ENCODE measurements at places on chromosomes 11 and 22.

- no peak for DNase-seq
These were observed 380.0 kb upstream of the CCDC90B start for GRCh38 chr11:83666149-83666548.

DNA sequence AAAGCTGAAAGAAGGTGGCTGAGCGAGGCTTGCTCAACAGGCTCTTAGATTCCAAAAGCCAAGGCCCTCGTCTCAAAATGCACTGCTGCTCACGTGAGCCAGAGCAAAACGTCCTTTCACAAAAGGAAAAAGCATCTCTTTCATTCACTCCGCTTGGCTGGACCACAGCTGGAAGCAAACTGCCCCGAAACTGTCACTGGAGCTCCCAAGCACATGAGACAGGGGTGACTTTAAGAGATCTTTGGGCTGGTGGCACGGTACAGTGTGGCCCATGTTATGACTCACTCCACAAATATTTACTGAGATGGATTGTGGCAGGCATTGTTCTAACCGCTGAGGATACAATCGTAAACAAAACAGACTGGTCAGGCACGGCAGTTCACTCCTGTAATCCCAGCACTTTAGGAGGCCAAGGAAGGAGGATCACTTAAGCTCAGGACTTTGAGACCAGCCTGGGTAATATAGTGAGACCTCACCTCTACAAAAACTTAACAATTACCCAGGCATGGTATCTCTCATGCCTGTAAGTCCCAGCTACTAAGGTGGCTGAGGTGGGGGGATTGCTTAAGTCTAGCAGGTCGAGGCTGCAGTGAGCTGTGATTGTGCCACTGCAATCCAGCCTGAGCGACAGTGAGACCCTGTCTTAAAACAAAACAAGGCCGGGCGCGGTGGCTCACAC is 3.6 kb downstream of the PLA2G6 start:
- no peak for DNase-seq

DNA sequence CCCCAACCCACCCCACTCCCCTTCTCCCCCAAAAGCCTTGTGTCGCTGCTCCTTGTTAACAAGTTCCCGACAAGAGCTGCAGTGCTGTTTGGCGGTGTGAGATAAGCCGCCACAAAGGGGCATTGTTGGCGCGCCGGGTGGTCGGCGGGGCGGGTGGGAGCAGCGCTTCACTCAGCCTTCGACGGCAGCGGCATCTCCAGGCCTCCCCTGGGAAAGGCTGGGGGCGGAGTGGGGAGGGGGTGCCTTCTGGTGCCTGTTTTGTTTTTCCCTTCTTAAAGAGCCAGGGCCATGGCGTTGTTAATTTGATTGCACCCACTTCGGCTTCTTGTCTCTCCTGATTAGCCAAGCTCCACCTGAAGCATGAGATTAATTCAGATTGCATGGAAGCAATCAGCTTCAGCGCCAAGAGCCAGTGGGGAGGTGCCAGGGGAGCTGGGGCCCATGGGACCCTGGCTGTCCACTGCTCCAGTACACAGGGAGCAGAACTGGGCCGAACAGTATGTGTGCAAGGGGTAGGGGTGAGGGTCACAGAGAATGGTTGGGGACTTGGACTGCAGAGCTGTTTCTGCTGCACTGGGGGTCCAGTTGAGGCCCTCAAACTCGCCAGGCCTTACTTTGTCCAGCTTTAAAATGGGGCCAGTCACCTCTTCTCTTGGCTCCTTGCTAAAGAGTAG is 165.1 kb downstream of the CEP164 start:
- no peak for DNase-seq

DNA sequence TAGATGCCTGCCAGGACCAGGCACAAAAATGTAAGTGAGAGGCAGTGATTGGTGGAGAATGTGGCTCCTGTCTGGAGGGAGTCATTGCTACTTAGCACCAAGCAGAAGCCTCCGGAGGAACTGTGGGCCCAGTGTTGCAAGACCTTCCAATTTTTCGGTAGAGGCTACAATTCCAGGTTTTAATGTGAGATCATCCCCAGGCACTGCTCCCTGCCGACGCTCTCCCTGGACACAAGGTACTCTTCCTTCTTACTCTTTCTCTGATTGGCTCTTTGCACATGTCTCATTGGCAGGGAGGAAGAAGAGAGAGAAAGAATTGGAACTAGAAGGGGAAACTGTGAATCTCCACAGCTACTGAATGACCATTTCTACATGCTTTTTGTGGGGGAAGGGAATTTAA is 53.7 kb upstream of the EP300 start:
- DNase-seq: no peak

DNA sequence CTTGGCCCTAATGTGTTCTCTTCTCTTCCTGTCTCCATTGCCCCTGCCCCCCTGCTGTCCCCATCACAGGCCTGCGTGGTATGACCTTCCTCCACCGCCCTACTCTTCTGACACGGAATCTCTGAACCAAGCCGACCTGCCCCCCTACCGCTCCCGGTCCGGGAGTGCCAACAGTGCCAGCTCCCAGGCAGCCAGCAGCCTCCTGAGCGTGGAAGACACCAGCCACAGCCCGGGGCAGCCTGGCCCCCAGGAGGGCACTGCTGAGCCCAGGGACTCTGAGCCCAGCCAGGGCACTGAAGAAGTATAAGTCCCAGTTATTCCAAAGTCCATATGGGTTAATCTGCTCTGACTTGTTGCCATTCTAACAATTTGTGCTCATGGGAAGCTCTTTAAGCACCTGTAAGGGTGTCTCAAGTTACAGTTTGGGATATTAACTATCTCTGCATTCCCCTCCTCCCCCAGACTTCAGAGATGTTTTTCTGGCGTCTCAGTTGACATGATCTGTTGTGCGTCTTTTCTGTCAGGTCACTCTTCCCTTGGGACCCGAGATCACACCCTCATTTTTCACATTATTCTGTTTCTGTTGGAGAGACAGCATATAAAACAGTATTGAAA is 60.0 kb downstream of the COMMD9 start:
- DNase-seq: no peak

DNA sequence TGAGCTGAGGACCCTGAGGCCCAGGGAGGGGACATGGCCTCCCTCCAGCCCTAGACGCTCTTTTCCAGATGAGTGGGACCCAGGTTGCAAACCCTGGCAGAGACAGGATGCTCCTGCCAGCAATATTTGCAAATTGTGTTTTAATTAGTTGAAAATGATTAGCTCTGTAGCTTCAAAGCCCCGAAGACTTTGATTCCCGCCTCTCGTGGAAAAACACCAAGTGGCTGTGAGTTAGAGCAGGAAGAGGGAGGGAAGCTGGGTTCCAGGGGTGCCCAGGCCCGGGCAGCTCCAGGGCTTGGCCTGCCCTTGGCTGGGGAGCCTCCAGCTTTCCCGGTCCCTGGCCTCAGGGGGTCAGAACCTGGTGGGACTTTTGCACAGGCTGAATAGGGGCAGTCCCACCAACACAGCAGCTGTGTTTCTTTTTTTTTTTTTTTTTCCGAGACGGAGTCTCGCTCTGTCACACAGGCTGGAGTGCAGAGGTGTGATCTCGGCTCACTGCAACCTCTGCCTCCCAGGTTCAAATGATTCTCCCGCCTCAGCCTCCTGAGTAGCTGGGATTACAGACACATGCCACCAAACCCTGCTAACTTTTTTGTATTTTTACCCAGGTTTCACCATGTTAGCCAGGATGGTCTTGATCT is 101.6 kb upstream of the RTL6 start:
- no peak for DNase-seq

DNA sequence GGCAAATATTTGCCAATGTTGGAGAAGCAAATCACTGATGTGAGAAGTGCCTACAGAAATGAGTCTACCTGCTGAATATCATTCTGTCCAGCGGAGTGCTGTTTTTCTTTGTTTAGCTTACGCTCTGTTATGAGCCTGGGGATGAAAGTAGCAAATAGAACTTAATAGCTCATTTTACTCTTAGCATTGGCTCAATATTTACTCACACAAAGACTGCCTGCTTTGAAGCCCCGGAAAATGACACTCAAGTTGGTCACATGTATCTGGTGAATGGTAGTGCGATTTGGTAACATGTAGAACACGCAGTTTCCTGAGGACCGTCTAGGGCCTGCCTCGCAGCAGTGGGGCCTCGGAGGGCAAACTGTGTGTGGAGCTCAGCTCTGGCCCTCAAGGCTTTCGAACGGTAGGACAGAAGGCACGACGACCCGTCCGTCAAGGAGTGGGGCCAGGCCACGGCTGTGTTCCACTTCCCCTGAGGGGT is 38.9 kb downstream of the TBC1D22A start:
- DNase-seq: no peak

DNA sequence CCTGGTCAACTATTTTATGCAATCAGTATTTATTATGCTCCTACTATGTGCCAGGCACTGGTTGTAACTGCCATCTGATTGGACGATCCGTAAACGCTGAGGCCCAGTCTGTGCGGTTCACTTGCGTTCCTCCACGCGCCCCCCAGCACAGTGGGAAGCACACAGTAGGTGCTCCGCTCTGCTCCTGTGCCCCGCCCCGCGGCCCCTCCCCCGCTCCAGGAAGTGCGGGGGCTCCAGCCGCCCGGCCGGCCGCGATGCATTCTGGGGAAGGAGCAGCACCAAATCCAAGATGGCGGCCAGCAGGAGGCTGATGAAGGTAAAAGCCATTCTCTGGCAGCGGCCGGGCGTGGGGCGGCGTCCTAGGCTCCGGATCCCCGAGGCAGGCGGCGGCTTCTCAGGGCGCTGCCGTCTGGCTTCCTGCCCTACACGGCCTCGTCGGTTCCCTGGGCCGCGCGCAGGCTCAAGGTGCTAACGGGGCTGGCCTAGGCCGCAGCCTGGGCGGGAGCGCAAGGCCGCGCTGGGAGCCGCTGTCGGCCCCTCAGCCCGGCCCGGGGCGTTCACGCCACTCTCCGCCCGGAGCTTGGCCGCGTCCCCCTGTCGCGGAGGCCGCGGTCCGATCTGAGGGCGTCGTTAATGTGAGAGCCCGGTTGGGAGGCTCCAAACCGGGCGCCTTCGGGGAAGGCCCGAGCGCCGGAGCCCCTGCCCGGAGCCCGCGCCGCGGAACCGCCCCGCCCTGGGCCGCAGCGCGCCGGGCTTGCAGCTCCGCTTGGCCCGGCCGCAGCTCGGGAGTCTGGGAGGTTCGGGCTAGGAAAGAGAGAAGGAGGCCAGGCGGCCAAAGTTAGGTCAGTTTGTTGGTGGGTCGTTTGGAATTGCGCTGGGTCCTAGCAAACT is at the start of gene UBE2L3:
Gene UBE2L3, plus strand, starts transcription at position 259 of the 891 bp plus-strand sequence. Its CDS starts 31 bp downstream, at position 290.
- peak; percentile 88 for DNase-seq

DNA sequence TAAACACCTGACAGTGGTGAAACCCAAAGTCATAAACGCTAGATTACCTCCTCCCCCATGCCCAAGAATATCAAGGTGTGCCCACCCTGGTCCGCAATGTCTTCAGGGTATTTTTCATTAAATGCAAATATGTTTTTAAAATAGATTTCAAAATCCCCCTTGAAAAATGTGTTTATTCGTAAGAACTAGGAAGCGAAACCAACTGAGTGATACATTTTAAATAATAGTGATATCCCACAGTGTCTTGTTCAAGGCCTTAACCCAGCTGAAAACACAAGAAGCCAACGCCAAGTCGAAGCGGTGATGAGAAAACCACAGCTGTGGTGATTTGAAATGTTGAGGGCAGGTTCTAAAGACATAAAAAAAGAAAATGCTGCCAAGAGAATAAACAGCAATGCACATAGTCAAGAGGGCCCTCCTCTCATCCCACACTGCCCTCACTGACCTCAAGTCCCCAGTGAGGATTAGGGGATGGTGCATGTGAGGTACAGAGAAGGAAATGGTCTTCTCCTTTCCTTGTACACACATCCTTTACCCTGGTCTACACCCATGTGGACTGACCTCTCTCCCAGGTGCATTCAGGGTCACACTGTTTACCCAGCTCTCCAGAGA is 25.5 kb downstream of the KCNJ1 start:
- peak; percentile 84 for DNase-seq

GRCh38 chr11:28627690-28628255 is 519.6 kb downstream of the METTL15 start:
- no peak for DNase-seq

- DNase-seq: no peak
These were observed 297.7 kb upstream of the FAT3 start for GRCh38 chr11:91926965-91927364.

GRCh38 chr11:123509737-123510578 is 79.9 kb downstream of the GRAMD1B start:
- no peak for DNase-seq

DNA sequence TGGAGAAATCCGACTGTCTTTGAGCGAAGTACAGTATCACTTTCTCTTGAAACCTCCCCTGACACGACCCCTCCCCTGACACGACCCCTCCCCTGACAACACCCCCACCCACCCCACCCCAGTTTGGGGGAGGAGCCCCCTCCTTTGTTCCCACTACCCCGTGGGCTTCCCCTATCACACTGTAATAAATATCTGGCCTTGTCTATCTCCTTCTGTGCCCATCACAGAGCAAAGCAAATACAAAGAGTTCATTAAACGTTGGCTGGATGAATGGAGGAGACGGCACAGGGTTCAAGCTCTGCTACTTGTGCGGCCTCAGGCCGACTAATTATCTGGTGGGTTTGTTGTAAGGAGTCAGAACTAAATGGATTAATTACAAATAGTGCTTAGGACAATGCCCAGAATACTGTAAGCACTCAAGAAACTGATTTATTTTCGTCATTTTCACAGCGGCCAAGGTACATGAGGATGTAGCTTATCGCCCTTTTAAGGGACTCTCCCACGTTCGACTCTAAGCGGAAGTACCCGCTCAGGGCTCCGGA is 628 bp upstream of the GGA1 start:
- DNase-seq: no peak

DNA sequence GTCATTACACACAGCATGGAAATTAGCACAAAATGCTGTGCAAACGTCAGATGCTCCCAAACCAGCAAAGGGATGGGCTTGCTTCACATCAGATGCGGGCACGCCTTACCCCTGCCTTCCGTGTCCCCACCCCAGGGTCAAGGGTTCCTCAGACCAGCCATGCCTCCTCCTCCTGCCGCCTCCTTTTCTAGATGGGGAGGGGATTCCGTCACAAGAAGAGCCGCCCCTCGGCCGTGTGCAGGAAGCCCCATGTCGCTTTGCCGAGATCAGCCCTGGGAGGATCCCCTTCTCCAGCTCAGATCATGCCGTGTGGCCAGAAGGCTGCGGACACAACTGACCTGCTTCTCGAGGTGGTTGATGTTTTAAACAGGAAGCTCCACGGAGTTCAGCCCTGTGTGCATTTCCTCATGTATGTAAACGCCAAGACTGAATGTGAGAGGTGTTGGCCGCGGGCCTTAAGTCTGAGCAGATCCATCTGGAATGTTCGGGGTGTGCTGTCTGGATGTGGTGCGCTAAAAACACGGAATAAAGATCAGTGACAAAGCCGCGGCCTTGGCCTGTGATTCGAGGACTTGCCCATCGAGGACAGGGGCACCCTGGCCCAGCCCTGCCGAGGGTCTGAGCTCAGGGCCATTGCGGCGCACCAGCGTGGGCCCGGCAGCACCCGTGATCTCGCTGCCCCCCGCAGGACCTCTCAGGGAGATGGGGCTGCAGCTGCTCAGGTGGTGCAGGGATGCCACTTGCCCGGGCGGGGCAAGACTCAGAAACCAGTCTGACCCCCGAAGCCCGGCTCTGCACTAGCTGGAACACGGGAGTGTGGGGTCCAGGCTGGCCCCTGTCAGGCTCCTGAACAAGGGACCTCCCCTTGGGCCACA is 412.9 kb downstream of the TBC1D22A start:
- no peak for DNase-seq

- no peak for DNase-seq
These were observed 99.6 kb upstream of the SPON1 start for GRCh38 chr11:13862845-13863392.

GRCh38 chr11:35046681-35047080 is 92.3 kb upstream of the CD44 start:
- no peak for DNase-seq

- DNase-seq: no peak
These were observed 358.7 kb upstream of the PDGFD start for GRCh38 chr11:104522650-104523049.

Data from OCI-LY7 (cell line).